ENCODE measurements at places on chromosomes 16 and 17. TPM values are rescaled to one million over a fixed set of nuclear protein-coding genes. Genes with fewer than 3 reads are reported as not detected.

The SGCA gene
- not detected for total RNA-seq

The GRAP gene
- total RNA-seq = 15.4 TPM

The KRT32 gene
- not detected for total RNA-seq

The TBC1D3C gene
- not detected for total RNA-seq

The CACNG3 gene
- not detected for total RNA-seq

The HSD17B2 gene
- not detected for total RNA-seq

The CTRB1 gene
- total RNA-seq = not detected

DNA sequence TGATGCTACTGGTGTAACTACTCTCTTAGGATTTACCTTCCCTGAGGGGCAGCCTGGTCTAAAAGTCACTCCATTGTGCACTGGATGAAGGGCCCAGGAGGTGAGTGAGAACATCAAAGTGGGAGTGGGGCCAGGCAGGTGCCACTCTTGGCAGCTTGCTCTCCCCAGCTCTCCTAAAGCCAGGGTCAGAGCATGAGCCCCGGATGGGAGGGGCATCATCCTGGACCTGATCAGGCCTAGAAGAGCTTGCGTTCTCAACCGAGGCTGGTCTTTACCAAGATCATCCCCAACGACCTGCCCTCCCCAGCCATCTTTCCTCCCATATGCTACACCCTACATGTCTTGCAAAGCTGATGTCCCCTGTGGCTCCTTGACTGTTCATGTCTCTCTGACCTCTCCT is 87.1 kb downstream of the AIPL1 start:
- H3K27me3 ChIP-seq = peaks cover 9% of the 10 kb centered on the region
- H3K4me3 ChIP-seq = no peak overlapping the region

DNA sequence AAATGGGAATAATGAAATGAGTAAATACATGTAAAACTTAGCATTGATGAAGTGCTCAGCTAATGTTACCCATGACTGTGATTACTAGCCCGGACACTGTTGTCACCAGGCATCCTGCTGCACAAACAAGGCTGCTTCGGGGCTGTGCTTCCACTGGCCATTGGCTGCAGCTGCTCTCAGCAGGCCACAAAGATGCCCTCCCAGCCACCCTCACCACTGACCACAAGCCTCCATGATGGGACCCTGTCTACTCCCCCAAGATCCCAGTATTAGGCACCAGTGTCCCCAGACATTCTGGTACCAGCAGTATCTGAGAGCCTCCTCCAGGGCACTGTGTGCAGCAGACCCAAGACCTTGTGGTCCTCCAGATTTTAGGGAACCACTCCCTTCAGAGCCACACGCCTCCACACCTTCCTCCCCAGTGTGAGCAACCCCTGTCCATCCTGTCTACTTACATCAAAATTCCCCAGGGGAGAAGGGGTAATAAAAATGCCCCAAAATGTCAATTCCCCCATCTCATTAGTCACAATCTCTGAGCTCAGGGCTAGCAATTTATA is 19.7 kb upstream of the NUP93 start:
- H3K4me1 ChIP-seq = peaks cover 17% of the 10 kb centered on the region
- no peak for DNase-seq
- no peak overlapping the region for H3K4me3 ChIP-seq
- no peaks in the 10 kb centered on the region for H3K36me3 ChIP-seq

GRCh38 chr17:61395983-61396585 is 3.6 kb upstream of the TBX2 start:
- H3K4me1 ChIP-seq = peaks cover 12% of the 10 kb centered on the region
- H3K4me3 ChIP-seq = no peak overlapping the region
- H3K36me3 ChIP-seq = peaks cover 4% of the 10 kb centered on the region
- peaks cover 43% of the 10 kb centered on the region for H3K27me3 ChIP-seq
- no peak overlapping the region for H3K27ac ChIP-seq

DNA sequence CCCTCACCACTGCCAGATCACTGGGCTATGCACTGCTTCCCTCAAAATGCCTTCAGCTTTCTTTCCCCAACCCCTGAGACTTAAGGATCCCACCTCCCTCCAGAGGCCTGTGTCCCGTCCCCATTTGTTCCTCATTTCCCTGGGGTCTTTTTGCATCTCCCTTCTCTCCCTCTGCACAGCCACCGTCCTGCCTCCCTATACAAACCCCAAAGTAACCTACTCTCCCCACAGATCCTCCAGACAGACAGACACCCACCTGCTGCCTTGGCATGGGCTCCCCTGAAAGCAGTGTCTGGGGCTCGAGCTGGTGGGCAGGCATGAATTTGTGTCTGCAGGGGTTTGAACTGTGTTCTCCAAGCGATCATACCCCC is 69.4 kb upstream of the TNRC6C start:
- no peak overlapping the region for H3K27ac ChIP-seq
- H3K36me3 ChIP-seq = no peaks in the 10 kb centered on the region
- peaks cover 46% of the 10 kb centered on the region for H3K27me3 ChIP-seq

GRCh38 chr17:54992797-54993639 is 24.5 kb downstream of the STXBP4 start:
- DNase-seq = no peak
- H3K4me1 ChIP-seq = no peaks in the 10 kb centered on the region
- no peaks in the 10 kb centered on the region for H3K27me3 ChIP-seq
- H3K4me3 ChIP-seq = no peak overlapping the region
- no peak overlapping the region for H3K27ac ChIP-seq

DNA sequence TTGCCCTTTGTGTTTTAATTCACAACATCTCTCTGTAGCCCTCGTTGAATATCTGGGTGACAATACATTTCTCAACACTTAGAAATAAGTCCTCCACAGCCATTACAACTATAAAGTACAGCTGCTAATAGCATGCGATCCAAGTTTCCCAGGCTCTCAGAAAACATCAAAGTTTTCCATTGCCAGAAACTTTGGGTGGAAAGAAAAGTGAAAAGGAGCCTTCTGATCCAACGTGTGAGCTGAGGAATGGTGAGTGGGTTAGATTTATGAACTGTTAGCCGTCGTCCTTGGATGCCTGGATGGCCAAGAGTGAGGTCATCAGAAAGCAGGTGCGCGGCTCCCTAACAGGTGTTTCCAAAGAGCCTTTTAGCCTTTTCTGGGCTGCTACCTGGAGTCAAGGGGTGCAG is 258.0 kb downstream of the PMP22 start:
- DNase-seq = no peak
- no peak overlapping the region for H3K27ac ChIP-seq
- no peaks in the 10 kb centered on the region for H3K36me3 ChIP-seq
- H3K27me3 ChIP-seq = peaks cover 5% of the 10 kb centered on the region
- H3K4me1 ChIP-seq = no peaks in the 10 kb centered on the region
- no peak overlapping the region for H3K4me3 ChIP-seq

GRCh38 chr17:50210240-50211225 is 9.1 kb upstream of the COL1A1 start:
- no peak overlapping the region for H3K4me3 ChIP-seq
- no peak for DNase-seq
- peaks cover 11% of the 10 kb centered on the region for H3K4me1 ChIP-seq
- H3K27me3 ChIP-seq = peaks cover 60% of the 10 kb centered on the region
- H3K27ac ChIP-seq = no peak overlapping the region

DNA sequence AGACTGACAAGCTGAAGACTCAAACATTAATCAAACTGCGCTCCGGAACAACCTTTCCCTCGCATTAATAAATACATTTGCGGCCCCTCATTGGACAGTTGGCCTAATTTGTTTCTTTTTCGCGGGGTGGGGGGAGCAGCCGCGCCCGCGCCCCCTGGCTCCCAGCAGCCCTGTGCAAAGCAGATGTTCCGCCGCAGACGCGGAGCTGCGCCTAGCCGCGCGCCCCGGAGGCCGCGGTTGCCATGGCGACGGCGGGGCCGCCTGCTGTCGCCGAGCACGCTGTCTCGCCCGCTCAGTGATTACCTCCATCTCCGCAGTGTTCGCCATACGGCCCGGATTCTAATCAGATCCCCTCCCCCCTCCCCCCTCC is 25.5 kb downstream of the COPZ2 start:
- no peaks in the 10 kb centered on the region for H3K36me3 ChIP-seq
- peak overlapping the region; percentile 73 for H3K4me3 ChIP-seq
- H3K27ac ChIP-seq = no peak overlapping the region

DNA sequence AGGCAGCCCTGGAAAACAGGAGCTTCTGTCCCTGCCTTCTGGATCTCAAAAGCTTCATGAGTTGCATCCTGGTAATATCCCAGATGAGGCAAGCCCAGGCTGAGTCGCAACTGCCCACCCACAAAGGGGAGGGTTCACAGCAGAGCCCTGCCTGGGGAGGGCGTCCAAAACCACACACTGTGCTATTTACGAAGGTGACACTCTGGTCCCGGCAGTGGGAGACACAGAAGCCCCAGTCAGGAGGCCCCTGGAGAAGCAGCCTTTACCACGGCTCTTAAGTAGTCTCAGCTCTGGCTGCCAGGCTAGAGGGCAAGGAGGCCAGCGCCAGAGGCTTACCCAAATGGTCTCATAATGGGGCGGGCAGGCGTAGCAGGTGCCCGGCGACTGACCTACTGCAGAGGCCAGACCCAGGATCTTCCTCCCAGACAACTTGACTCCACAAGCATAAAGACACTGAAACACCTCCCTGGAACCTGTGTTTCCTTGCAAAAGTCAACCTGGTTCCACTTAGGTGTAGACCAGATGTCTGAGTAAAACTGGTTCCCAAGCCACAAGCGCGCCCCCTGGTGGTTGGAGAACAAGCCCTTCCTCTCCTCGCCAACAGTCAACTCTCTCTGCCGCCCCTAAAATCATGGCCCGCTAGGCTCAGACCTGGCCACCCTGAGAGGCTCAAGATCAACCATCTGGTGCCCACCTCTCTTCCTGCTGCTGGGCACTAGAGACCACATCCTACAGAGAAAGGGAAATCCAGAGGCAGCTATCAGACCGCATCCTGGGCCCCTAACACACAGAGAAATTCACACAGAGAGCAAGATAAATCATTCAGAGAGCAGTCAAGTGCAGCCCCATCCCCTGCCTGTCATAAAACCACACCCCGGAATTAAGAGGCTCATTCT is 5.2 kb downstream of the AXIN2 start:
- H3K27me3 ChIP-seq = peaks cover 18% of the 10 kb centered on the region
- H3K27ac ChIP-seq = no peak overlapping the region
- peaks cover 21% of the 10 kb centered on the region for H3K4me1 ChIP-seq
- DNase-seq = peak; percentile 88
- no peaks in the 10 kb centered on the region for H3K36me3 ChIP-seq
- H3K4me3 ChIP-seq = no peak overlapping the region

- H3K4me3 ChIP-seq = no peak overlapping the region
- H3K27me3 ChIP-seq = no peaks in the 10 kb centered on the region
- H3K27ac ChIP-seq = no peak overlapping the region
Observed at GRCh38 chr17:39178536-39178935, 12.6 kb upstream of the ARL5C start.

DNA sequence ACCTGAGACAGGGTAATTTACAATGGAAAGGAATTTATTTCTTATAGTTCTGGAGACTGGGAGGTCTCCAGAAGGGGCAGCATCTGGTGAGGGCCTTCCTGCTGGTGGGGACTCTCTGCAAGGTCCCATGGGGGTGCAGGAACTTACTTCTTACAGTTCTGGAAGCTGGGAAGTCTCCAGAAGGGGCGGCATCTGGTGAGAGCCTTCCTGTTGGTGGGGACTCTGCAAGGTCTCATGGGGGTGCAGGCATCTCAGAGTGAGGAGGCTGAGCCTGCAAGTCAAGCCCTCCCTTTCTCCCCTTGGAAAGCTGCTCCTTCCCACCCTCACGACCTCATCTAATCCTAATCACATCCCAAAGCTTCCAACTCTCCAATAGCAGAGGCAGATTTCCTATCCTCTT is 157.4 kb downstream of the FOXL1 start:
- peaks cover 4% of the 10 kb centered on the region for H3K4me1 ChIP-seq
- DNase-seq = no peak
- H3K36me3 ChIP-seq = no peaks in the 10 kb centered on the region
- H3K27ac ChIP-seq = no peak overlapping the region
- no peak overlapping the region for H3K4me3 ChIP-seq
- peaks cover 42% of the 10 kb centered on the region for H3K27me3 ChIP-seq

- H3K27me3 ChIP-seq = no peaks in the 10 kb centered on the region
- H3K36me3 ChIP-seq = peaks cover 61% of the 10 kb centered on the region
- no peak for DNase-seq
Observed at GRCh38 chr17:78737332-78737731, 44.7 kb downstream of the CYTH1 start.
